ENCODE measurements at places on chromosomes 12 and 14.

- DNase-seq: no peak
Observed at GRCh38 chr14:36510874-36511273, 9.2 kb downstream of the NKX2-1 start.

DNA sequence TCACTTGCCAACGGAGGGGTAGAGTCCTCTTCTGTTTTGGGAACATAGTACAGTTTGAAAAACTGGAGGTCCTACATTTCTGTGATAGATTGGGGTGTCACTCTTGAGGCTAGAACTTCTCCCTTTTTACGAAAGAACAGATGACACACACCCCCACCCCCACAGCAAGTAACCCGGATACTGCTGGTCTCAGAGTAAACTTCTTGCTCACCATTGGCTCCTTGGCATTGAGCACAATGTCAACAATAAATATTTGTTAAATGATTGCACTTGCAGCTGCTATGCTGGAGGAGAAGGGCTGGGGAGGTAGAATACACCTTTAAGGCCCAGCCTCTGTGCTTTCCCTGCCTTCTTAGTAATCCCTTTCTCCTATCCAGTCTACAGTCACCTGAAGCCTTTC is 149.8 kb downstream of the TGFB3 start:
- DNase-seq: no peak

DNA sequence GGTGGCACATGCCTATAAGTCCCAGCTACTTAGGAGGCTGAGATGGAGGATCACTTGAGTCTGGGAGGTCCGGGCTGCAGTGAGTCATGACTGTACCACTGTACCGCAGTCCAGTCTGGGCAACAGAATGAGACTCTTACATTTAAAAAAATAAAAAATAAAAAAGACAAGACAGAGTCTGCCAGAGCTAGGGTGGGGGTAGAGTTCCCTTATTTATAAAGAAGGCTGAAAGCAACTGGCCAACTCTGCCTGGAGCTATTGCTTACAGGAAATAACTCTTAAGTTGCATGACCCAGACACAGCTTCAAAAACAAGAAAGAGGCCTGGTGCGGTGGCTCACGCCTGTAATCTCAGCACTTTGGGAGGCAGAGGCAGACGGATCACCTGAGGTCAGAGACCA is 31.5 kb downstream of the NUMB start:
- DNase-seq: peak; percentile 2

DNA sequence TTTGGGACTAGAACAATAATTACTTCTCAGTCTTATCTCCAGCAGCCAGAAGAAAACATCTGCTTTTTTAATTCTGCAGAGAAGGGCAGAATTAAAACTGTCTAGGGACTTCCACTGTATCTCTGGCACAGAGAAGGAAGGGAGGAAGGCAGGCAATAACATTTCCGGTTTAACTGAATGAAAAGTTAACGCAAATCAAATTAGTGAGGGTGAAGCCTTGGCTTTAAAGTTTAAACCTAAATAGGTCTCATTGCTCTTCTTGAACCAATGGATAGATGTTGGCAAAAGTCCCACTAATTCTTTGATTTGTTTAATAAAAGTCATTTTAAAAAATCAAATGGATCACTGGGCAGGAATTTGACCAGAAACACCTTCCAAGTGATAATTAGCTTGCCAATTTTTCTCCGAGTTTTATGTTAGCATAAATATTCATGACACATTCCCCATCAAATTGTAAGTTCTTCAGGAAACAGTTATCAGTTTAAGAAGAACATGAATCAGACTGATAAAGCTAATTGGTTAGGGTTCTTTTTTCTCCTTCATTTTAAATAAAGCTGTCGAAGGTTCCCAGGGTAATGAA is 181.9 kb downstream of the SLC15A5 start:
- no peak for DNase-seq

DNA sequence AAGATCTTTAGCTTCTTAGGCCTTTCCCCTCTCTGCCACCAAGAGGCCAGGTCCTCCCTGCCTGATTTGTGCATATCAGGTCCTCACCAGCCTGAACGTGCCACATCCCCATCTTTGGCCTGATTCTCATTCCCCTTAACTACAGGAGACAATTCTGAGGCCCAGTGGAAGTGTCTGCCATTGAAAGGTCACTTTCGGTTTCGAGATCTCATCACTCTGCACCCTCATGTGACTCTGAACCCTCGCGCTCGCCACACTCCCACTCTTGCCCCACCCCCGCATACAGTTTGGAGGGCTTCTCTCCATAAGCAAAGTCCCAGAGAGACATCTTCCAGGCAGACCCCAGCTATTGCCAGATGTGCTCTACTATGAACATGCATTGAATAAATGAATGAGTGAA is 189.0 kb downstream of the NTF3 start:
- DNase-seq: no peak

DNA sequence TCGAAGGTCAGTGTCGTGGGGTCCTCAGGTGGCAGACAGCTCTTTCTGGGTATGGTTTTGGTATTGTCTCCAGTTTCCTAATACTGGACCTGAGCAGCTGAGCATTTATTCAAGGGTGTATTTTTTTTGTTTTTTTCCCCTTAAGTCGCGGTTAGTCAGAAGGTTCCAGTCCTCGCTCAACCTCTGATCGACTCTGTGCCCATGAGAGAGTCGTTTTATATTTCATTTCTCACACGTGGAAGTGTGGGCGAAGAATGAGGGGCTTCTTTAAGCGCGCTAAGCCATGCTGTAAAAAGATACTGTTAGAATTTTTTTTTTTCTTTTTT is 499 bp downstream of the MIPOL1 start:
- DNase-seq: no peak

DNA sequence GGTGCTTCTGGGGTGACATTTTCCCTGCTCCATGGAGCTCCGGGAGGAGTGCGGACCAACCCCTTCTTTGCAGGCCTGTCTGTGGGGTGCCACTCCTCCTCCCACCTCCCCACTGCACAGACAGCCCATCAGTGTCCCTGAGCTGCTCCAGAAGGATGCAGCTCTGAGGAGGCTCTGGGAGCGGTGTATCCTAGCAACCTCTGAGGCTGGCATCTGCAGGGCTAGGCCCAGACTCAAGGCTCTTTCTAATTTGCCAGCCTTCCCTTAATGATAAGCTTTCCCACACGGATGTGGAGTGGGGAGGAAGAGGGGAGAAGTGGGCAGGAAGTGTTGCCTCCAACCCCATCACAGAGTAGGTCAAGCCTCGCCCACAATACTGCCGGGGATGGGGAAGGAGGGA is 59.7 kb downstream of the CALM1 start:
- DNase-seq: no peak

DNA sequence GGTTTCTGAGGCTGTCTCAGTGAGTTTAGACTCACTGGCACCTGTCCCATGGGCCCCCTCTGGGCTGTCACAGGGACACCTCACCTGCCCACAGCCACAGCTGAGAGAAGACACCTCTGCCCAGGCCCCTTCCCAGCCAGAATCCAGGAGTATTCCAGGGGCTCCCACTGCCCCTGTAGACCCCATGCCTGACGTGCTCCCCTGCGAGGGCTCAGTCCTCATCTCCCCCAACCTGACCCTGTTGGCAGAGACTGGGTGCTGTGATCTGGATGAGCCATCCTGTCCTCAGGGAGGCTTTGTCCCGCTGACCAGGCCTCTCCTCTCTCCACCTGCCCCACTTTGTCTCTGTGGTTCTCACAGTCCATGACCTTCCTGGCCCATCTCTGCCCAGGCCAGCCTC is 89.4 kb downstream of the DHRS2 start:
- DNase-seq: no peak

DNA sequence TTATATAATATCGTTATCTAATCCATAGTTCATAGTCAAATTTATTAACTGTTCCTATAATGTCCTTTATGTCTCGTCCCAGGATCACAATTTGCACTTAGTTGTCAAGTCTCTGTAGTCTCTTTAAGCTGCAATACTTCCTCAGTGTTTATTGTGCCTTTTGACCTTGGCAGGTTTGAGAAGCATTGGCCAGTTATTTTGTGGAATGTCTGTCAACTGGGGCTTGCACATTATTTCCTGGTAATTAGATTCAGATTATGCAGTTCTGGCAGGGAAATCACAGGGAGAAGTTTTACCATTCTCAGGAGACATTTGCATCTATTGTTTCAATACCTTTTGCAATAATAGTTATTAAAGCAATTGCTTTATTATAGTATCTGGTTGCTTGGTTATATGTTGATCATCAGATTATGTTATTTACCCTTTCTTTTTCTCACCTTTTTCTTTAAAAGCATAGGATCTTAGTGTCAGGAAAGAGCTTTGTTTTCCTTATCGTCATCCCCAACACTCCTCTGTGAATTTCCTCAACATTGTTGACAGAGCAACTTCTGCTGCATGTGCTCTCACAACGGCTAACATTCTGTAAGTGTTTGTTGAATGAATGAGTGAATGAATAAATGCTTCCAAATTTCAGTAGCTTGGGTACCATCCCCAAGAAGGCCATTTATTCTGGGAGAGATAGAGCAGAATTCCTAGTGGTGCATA is 3.7 kb upstream of the ART4 start:
- no peak for DNase-seq

DNA sequence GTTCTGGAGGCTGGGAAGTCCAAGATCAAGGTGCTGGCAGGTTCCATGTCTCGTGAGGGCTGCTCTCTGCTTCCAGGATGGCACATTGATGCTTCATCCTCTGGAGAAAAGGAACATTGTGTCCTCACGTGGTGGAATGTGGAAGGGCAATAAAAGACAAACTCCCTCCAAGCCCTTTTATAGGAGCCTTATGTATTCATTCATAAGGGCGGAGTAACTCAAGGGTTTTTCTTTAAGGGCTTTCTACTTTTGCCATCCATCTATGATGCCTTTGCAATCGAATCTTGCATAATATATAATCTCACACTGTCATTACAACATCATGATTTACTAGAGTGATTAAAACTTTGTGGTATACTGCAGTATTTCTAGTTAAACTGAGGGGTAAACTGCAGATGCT is 132.7 kb upstream of the DDHD1 start:
- DNase-seq: no peak

Data from fibroblast of the conjunctiva (primary cell).